ENCODE measurements at places on chromosomes 5 and 9. TPM values are rescaled to one million over a fixed set of nuclear protein-coding genes. Genes with fewer than 3 reads are reported as not detected.
A peak's percentile ranks its signal among the peaks of the same experiment; 100 is the strongest.

DNA sequence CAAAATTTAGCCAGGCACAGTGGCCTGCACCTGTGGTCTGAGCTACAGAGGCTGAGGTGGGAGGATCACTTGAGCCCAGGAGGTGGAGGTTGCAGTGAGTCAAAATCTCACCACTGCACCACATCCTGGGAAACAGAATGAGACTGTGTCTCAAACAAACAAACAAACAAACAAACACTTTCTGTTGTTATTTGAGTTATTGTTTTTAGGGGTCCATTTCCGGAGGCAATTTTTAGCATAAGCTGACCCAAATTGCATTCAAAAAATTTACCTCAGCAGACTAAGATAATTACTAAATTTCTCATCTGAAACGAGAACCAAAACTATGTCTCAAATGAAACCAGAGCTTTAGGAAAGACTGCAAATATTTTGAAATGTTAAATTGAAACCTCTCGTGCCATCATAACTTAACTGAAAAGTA is 1485.1 kb downstream of the EFNA5 start:
- DNase-seq: no peak

- DNase-seq: no peak
Measured at GRCh38 chr5:40436535-40437237, 243.0 kb upstream of the PTGER4 start.

GRCh38 chr5:6551287-6551954 is 81.4 kb downstream of the NSUN2 start:
- DNase-seq: peak; percentile 81

DNA sequence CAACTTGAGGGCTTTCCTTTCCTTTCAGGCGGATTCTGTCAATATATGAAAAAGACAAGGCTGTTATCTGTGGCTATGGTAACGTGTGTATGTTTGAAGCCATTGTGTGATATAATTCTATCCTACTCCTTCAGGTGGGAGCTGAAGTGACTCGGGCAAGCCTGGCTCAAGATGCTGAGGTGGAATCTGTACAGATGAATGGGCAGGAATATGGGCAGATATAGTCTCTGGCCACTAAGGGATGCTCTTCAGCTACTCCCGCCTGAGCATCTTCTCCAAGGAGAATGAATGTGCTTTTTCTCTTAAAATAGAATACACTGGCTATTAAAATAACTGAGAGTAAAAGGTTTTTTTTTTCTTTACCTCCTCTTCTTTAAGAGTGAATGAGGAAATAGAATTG is 244.8 kb downstream of the ADGRV1 start:
- peak; percentile 10 for DNase-seq

GRCh38 chr9:122897969-122898368 is 7.2 kb downstream of the RC3H2 start:
- no peak for DNase-seq

DNA sequence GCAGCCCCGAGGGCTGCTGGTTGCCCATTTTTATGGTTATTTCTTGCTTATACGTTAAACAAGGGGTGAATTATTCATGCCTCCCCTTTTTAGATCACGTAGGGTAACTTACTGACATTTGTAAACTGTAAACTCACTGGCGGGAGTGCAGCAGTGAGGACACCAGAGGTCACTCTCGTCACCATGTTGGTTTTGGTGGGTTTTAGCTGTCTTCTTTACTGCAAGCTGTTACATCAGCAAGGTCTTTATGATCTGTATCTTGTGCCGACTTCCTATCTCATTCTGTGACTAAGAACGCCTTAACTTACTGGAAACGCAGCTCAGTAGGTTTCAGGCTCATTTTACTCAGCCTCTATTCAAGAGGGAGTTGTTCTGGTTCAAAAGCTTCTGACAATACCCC is 155.0 kb upstream of the PRDM9 start:
- peak; percentile 39 for DNase-seq

DNA sequence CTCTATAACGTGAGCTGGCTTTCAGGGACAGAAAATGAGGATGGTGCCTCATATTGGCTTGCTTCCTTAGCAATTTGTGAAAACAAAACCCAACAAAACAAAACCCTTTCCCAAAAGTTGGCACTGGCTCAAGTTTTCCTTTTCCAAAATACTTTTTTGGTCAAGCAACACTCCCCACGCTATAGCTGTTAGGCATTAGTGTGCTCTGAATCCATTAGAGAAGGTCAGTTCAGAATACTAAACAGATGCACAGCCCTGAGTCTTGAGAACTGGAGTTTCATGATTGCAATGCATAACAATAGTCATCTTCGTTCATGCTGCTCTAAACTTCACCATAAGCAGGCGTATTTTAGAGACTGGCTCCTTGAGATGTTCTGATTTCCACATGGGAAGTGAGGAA is 172.0 kb upstream of the KLF9 start:
- no peak for DNase-seq

DNA sequence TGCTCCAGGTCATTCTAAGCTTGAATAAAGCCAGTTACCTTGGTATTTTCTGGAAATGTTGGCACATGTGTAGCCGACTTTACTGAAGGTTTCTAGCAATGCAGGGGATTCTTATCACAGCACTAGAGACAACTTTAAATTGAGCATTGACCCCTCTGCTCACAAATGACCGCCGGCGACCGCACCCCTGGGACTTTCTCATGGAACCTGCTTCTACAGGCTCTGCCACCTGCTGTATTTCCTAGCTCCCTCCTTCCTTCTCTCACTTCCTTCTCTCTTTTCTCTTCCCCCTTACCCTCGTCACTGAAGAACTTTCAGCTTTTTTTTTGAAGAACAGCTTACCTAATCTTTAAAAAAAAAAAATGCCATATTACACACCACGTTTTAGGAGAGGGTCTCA is 30.9 kb upstream of the DAB2 start:
- no peak for DNase-seq

DNA sequence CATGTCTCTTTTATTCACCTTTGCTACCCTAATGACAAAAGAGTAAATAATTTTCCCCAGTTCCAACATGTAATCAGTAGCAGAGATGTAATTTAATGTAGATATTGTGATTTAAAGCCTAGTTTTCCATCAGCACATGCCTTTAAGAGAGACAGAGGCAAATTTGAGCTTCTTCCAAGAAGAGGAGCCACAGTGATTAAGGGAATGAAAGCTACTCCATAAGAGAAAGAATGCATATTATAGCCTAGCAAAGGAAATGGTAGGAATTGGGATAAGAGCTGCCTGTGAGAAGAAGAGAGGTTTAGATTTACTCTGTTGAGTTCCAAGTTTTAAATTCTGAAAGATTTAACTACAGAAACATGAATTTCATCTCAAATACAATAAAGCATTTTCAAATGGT is 591.0 kb upstream of the DMAC1 start:
- no peak for DNase-seq

DNA sequence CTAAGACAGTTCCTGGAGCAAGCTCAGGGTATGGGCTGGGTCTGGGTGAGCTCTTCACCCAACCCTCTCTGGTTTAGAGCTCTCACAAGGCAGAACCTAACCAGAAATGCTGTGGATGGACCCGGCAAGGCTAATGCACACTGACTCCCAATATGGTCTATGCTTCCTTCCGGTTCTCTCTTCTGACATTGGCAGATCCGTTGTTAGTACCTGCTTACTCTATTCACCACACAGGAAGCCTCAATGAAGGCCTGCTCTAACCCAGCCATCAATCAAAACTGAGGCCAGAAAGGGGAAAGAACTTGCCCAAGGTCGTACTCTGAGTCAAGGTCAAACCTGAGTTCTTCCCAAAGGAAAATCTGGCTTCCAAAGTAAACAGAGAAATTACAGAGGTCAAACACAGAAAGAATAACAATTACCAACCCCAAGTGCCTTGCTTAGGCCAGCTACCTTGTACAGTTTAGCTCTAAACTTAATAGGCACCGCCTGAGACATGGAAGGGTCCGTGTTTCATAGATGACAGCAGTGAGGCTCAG is 46.0 kb upstream of the AKNA start:
- DNase-seq: no peak

- DNase-seq: no peak
Measured at GRCh38 chr9:96391021-96391765, 7.7 kb upstream of the SLC35D2 start.

DNA sequence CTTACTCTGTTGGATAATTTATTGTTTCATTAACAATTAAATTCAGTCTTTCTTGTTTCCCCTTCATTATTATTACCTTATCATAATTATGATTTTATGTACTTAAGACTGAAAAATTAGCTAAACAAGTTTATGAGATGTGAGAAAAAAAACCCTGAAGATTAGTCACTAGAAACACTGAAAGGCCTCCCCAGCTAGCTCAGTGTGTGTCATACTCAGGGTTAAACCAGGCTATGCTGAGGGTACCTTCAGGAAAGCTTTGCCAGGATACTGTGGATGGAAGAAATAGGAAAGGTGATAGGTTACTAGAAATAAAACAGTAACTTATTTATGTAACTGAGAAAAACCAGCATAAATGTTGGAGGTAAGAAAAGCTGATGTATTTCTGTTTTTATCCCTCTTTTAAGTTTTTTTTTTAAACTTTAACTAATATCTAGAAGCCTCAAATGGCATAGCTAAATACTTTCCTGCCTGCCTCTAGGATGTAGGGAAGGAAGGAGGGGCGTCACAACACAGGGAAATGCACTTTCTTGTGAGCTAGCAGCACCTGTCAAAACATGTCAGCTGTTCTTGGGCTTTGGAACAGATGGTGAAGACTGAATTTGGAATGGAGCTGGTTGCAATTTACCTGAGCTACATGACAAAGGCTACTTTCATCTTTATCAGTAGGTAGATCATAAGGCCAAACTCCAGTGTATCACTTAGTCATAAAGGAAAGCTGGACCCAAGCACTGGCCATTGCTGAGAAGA is 24.2 kb downstream of the NMRK1 start:
- DNase-seq: peak; percentile 55

GRCh38 chr5:129098488-129099183 is 4.1 kb downstream of the ISOC1 start:
- DNase-seq: no peak

GRCh38 chr5:119582987-119583386 is 46.4 kb upstream of the FAM170A start:
- DNase-seq: no peak

DNA sequence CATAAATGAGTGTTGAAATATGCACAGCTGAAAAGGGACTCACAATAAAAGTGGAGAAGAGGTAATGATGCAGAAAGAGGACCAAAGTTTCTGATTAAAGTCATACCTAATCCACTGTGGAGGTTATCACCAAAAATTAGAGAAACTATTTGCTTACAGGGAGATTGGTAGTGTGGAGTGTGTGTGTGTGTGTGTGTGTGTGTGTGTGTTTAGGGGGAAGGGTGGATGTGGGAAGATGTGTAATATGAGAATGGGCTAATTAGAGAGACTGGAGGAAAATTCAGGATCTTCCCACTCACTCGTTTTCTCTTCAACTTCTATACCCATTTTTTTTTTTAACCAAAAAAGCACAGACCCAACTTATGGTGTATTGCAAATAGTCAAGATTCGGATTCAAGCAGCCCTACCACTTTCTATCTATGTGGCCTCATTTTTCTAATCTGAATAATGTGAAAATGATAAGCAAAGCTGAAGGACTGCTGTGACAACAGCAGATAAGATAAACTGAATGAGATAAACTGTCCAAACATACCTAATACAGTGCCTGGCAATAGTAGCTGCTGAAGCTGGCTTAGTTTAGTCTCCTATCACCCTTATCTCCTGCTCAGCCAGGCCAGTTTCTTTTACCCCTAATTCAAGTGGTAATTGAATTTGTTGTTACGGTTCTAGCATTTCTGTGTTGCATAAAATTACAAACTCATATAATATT is 501.1 kb downstream of the KDM4C start:
- no peak for DNase-seq

Gene PHF24
- total RNA-seq: not detected

Gene PANK3
- total RNA-seq: 31.4 TPM

Gene PDE8B
- 0.82 TPM for total RNA-seq

Gene COL27A1
- total RNA-seq: 19.1 TPM

Gene SPATA31A3
- not detected for total RNA-seq

Gene CCDC112
- total RNA-seq: 8.6 TPM

Gene GNA14
- not detected for total RNA-seq

Gene PAM
- total RNA-seq: 110 TPM

Gene C9orf153
- total RNA-seq: not detected
